SK-N-MC (cell line): ENCODE measurements at places on chromosomes 2 and 18.

- no peak for DNase-seq
Observed at GRCh38 chr18:79191956-79192355, 122.8 kb downstream of the ATP9B start.

GRCh38 chr2:19246496-19246895 is 111.9 kb downstream of the OSR1 start:
- DNase-seq: no peak

DNA sequence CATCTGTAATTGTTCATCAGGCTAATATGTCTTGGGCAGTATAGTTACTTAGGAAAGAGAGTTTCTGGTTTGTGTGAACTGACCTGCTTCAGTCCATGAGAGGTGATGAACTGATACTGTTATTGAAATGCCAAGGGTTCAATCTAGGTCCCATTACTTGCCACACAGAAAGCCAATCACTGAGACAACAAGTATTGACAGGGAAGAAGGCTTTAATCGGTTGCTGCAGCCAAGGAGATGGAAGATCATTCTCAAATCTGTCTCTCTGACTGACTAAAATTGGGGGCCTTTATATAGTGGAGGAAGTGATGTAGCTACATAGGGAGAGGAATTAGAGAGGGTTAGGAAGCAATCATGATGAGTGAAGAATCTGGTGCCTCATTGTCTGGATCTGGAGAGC is 19.9 kb upstream of the FAM98A start:
- DNase-seq: no peak

DNA sequence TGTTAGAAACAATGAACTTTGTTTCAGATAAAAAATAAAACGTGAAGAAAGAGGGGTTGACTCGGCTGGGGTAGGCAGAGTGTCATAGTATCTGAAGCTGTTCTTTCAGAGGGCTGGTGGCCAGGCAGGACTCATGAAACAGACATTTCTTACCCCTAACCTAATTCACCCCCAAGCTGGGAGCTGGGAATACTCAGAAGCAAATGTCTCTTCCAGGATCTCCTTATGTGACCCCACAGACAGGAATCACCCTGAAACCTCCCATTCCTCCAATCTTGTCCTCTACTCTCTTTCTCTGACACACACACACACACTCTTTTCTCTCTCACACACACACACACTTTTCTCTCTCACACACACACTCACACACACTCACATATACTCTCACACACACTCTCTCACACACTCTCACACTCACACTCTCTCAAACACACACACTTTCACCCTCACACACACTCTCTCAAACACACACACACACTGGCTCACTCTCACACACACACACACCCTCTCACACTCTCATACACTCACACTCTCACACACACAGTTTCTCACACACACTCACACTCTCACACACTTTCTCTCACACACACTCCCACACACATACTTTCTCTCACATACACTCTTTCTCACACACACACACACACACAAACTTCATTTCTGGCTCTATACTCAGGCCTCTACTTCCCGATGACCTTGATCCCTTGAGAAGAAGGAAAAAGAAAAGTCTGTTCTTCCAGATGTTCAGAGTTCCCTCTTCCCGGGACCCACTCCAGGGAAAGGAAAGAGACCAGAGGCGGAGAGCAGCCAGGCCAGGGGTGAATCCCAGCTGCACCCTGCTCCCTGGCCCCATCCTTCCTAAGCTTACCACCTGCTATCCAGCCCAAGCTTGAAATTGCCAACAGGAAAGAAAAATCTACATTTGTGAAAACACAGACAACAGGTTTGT is 167.7 kb downstream of the TXNL1 start:
- no peak for DNase-seq

DNA sequence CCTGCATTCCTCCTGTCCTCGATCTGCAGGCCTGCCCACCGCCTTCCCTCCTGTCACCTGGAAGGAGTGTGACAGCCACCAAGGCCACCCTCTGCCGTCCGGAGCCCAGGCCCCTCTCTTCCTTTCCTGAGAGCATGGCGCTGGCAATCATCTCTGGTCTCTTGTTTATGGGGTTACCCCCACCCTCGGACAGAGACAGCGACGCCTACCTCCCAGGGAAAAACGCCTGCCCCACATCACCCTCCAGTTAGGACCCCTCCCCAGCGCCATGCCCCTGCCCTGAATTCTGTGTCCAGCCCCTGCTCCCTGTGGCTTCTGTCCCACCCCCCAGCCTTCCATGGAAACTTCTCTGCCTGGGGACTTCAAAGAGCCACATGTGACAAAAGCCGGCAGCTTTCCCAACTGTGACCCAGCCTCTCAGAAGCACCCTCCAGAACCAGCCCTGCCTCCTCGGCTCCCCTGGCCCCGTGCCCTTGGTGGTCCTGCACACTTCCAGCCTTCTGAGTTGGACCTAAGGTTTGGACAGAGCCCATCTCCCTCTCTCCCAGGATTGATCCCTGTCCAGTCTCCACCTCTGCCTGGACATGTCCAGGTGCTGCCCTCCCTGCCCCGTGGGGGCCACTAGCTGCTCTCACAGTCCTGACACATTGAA is 145.0 kb upstream of the HDAC4 start:
- no peak for DNase-seq

GRCh38 chr2:204901591-204901990 is 356.3 kb downstream of the PARD3B start:
- DNase-seq: no peak

DNA sequence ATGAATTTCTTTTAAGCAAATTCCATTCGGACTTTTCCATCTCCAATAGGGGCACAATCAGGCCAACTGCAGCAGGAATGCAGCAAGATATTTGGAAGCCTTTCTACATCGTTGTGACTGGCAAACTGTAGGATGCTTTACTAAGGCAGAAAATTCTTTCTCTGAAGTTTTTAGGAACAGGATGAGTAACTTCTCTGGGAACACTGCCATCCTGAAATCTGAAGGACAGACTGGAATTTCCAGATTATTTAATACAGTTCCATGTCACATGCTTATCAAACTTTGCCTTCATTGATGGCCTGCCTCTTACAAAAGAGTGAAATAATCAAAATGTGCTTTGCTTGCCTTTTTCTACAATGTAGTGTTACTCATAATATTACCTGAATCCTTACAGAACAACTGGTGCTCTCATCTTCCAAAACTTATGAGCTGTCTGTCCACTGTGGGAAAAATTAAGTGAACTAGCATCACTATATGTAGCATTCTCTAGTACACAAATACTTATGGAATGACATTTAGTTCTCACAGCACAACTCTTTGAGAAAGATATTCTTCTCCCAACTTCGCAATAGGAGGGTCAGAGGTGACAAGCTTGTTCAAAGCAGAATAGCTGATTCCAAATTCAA is 32.0 kb upstream of the MAP2 start:
- no peak for DNase-seq

DNA sequence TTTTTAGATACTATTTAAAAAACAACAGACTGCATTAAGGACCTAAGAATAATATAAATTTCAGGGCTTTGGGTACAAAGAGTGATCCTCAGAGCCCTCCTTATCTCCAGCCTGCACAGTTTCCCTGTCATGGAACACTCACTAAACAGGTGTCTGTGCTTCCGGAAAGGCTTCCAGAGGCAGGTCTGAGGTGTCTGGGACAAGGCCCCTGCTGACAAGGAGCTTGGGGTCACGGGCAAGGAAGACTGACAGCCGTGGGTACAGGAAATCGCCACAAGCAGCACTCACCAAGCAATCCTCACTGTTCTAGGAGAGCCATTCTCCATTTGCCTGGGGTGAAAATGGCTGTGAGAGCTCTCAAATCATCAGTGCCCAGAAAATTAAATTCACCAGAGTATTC is 220.3 kb upstream of the PXDN start:
- no peak for DNase-seq

DNA sequence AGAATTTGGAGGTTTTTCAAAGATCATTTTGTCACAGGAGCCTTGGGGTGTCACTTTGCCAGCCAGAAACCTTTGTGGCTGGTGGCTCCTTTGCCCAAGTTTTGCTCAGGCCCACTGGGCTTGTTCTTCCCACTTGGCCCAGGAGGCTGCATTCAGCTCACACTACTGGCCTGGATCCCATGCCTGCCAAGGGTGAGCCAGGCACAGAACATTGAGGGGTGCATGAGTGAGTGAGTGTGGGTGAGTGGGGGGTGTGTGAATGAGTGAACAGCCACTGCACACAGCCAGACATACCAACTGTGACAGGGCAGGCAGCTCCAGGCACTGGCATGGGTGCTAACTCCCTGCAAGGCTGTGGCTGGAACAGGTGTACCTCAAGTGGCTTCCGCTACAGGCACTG is 39.6 kb downstream of the FAM171B start:
- DNase-seq: no peak

DNA sequence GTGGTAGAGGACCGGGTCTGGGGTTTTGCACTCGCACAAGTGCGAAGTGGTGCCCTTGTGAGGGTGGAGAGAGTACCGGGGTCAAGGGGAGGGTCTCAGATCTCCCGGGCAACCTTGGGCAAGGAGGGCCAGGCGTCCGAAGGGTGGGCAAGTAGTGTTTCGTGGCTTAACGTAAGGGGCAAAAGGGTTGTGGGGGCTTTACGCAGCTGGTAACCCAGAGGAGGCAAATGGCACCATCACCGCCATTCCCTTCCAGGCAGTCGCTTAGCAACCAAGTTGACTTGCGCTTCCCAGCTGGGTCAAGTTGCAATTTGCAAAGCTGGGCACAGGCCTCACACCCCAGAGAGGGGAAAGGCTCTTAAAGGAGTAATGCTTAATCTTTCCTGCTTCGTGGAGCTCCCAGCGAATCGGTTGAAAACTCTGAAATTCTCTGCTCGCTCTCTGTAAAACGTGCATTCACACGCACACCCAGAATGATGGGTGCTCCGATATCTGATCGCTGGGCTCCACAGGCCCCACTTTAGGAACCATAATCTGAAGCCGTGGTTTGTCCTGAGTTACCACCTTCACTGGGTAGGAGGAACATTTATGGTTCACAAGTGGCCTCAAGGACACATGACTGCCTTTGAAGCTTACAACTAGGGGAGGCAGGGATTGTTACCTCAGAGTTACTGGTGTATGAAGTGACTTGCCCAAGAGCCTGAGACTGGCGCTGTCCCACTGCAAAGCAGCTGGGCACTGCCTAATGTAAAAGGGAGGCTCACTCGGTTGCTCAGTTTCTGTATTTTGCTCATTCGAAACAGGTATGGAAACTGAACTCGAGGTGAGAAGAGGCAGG is 127.9 kb downstream of the UXS1 start:
- DNase-seq: no peak

- DNase-seq: no peak
Observed at GRCh38 chr2:231297108-231297908, 98.2 kb upstream of the B3GNT7 start.

DNA sequence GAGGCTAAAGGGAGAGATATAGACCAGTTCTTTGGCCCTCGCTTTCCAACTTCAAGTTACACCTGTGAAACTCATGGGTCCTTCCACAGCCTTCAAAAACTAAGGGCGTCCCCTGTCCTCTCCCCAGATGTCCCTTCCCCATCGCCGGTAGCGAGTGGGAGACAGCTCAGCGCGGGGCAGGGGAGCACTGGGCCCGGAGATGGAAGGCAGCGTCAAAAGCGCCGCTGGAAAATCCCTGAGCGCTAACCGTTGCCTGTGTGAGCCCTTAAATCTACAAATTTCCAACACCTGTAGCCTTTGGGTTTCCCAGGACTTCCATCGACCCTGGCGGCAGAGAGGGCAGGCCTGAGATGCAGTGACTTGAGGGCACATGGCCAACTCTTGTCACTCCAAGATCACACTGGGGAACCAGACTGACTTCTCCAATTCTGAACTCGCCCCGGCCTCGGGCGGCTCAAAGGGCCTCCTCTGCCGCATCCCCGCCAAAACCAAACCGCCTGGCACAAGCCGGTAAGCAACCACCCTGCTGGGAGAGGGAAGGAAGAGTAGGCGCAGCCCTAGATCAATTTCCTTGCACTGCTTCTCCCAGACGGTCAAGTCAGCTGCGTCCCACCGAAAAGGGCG is 879 bp upstream of the EPAS1 start:
- no peak for DNase-seq
